Activated CD4-positive, CD25-positive, alpha-beta regulatory T cell (primary cell): ENCODE measurements at places on chromosomes 7 and 10.

DNA sequence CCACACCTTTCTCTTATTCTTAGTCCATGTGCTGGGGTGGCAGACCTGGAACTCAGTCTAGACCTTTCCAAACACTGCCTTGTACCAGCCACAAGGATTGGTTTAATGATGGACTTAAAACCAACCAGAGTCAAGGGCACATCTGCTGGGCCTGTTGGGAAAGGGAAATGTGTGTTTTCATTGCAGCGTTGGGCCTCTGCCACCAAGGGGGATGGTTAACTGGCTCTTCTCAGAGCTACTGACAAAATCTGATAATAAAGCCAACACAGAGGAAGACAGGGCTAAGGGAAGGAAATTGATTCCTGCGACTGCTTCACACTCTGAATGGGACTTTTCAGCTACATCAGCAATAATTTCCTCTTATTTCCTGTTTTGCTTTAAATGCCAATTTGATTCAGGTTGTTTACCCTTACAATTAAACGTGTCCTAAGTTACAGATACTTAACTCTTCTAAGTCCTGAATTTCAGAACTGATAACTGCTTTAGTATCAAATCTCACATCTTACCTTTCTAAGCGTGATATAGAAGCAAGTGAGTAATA, 68.4 kb upstream of the MALRD1 start:
- no peak for DNase-seq

GRCh38 chr10:59269651-59270050, 92.7 kb downstream of the FAM13C start:
- DNase-seq = no peak

DNA sequence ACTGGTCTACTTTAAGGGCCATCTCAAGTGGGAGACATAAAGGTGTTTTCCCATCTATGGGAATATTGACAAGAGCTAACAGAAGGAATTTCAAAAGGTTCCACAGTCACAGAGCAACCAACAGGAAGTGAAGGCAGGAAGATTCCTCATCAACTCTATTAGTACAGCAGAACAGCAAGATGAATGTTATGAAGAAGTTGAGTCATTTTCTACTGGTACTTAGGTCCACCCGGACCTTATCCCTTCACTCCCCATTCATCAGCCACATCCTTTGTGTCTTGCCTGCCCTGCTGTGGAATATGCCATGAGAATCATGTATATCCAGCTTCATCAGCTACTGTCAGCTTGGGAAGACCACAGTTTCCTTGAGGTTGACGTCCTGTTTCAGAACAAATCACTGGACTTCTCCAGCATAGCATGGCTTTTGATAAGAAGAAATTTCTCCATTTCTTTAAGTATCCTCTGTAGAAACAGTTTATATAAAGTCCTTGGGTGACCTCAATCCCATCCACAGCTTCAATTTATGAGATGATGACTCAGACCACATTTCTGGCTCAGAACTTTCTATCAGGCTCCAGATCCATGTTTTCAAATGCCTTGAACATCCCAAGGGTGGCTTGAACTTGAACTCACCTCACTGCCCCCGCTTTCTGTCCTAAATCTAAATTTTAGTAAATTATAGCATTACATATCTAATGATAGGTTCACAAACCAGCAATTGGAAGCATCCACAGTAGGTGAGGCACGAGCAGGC, 84.9 kb upstream of the AGK start:
- no peak for DNase-seq

- no peak for DNase-seq
Measured at GRCh38 chr7:3002631-3003030, 41.0 kb downstream of the CARD11 start.

DNA sequence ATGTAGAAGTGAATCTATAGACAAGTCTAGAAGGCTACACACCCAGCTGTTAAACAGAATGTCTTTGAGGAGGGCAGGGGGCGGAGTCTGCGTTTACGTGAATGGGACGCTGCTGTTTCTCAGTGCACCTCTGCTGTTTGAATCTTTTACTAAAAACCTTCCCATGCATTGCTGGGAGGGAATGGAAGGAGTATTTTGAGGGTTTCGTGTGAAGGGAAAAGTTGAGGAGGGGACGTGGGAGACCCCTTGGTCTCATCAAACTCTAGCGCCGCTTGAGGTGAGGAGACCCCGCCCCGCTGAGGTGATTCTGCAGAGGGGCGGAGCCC, 492 bp upstream of the VCL start:
- peak; percentile 59 for DNase-seq

- DNase-seq = no peak
Measured at GRCh38 chr7:33591490-33591889, 313.8 kb upstream of the BMPER start.

DNA sequence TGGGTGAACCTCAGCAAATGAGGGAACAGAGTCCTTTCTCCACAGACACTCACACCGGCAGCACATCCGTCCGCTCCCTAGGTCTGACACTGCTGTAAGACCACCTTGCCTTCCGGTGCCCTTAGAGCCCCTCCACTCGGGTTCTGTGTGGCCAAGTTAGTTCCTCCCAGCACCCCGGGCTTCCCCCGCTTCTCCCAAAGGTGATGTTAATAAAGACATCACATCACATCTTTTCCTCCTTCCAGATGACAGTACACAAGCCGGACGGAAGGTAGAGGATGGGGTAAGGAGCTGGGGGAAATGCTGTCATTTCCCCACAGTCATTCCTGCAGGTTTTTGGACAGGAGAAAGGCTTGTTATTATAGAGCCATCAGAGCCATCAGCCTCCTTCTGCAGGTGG, 42.3 kb downstream of the OAT start:
- no peak for DNase-seq

GRCh38 chr10:131199646-131200045, 111.9 kb downstream of the TCERG1L start:
- DNase-seq = no peak

DNA sequence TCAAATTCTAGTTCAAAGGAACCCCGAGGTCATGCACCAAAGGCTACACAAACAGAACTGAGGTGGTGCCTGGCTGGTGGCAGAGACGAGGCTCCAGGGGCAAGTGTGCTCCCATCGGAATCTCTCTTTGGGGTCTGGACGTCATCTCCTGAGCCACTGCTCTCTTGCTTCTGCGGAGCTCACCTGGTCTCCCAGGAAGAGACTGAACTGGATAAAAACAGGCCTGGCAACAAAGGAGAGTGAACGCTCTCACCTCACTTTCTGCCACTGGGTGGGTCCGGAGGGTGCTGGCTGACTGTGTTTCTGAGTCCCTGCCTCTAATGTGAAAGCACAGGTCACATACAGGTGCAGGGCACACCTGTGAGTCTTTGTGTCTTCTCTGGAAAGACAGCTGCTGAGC, 22.4 kb downstream of the VIPR2 start:
- DNase-seq = no peak

GRCh38 chr10:103814626-103815370, 40.6 kb downstream of the SH3PXD2A start:
- DNase-seq = no peak

DNA sequence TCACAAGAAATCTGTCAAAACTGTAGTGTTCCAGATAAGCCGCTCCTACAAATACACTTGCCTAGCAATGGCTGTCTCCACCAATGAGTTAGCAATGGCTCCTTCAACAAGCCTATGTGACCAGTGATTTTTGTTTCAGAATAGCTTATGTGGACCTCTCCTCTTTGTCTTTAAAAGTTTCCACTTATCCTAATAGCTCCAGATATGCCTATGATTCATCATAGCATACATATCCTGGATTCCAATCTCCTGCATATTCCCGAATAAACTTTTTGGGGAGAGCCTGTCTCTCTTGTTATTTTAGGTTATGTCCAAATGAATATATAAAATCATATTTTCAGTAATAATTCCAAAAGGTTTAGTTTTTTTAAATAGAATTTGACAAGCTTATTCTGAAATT, 510.6 kb downstream of the ARL4A start:
- DNase-seq = no peak

- DNase-seq = no peak
Measured at GRCh38 chr7:15915686-15916293, 229.3 kb upstream of the MEOX2 start.

GRCh38 chr7:19798986-19799385, 25.6 kb upstream of the TMEM196 start:
- no peak for DNase-seq

- DNase-seq = no peak
Measured at GRCh38 chr10:125017547-125018298, 75.8 kb downstream of the ZRANB1 start.

DNA sequence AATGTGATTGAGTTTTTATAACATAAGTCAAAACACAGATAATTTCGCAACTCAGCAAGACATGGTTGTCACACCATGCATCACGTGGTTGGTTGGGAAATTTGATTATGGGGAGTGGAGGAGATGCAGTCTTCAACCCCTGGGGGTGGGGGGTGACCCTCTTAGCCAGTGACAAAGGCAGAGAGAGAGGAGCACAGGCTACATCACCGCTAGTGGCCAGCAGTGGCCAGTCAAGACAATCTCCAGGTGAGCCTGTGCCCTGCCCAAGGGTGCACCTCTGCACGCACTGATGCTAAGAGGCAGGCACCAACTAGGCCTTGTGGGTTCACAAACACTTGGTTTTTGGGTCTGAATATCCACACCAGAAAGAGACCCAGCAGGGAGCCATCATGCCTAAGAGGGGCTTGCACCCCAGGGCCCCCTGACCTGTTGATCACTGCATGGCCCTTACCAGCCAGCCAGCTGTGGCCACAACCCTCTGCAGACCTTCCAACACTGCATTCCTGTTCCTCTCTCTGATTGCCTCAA, 244.4 kb downstream of the FANK1 start:
- DNase-seq = no peak
